NCI-H1930 (cell line): ENCODE measurements at places on chromosomes 12 and 14.

GRCh38 chr14:100669011-100669412, 57.7 kb upstream of the DLK1 start:
- DNase-seq, result no peak

- DNase-seq, result peak; percentile 87
Measured at GRCh38 chr12:103495469-103496456, at the start of gene C12orf42. TSS of gene C12orf42 (minus strand) at chr12:103495968. CDS start at chr12:103478426, 17,542 bp downstream.

GRCh38 chr12:57632073-57632957, 686 bp downstream of the B4GALNT1 start:
- peak; percentile 27 for DNase-seq

GRCh38 chr14:92616178-92616577, 102.6 kb downstream of the RIN3 start:
- DNase-seq, result no peak

- DNase-seq, result no peak
Measured at GRCh38 chr14:67610491-67610890, 9.2 kb upstream of the ARG2 start.

DNA sequence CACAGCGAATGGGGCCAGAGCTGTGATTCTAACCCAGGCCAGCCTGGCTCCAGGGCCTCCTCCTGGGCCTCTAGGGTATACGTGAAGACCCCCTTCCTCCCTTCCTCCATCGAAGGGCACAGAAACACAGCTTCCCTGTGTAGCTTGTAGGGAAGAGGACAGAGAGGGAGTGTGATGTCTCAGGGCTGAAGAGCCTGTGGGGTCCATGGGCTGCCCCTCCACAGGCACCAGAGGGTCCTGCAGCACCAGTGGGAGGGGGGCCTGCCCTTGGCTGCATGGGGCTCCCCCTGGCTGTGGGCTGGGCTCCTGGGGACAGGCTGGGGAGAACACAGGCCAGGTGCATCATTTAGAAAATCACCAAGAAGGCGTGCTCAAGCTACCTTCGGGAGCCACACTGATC, 178.5 kb downstream of the CALM1 start:
- DNase-seq, result no peak

DNA sequence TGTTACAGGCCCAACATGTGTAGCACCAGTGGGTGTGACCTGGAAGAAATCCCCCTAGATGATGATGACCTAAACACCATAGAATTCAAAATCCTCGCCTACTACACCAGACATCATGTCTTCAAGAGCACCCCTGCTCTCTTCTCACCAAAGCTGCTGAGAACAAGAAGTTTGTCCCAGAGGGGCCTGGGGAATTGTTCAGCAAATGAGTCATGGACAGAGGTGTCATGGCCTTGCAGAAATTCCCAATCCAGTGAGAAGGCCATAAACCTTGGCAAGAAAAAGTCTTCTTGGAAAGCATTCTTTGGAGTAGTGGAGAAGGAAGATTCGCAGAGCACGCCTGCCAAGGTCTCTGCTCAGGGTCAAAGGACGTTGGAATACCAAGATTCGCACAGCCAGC, 8.6 kb downstream of the BCL2L14 start:
- no peak for DNase-seq

DNA sequence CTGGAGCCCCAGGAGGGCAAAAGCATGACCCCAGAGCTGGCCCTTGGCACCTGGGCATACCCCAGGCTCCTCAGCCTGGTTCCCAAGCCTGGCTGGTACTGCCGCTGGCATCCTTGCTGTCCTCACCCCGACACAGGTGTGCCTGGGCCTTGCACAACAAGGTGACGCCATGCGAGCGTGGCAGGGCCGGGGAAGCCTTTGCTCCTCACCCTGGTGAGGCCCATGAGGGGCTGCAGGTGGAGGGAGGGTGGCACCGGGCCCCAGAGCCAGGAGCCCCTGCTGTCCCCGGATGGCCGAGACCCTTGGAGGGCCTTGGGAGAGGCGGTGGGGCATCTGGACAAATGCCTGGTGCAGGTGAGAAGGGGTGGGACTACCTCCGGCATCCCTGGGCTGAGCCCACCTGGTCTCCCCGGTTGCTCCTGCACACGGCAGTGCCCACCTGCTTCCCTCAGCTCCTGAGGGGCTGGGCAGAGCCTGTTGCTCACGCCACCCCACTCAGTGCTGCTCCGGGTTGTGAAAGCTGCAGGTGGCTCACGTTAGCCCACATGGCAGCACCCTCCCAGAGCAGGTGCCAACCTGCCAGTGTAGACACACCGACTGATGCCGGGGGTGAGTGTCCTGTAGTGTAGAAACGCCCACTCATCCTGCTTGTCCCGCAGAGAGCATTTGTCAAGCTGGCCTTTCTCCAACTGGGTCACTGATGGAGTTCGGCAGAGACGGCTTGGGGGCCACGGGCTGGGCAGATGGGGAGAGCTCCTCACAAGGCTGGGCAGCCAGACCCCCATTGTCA, 24.6 kb upstream of the KIF26A start:
- no peak for DNase-seq

- DNase-seq, result no peak
Measured at GRCh38 chr12:39840422-39840821, 220.8 kb upstream of the ABCD2 start.

DNA sequence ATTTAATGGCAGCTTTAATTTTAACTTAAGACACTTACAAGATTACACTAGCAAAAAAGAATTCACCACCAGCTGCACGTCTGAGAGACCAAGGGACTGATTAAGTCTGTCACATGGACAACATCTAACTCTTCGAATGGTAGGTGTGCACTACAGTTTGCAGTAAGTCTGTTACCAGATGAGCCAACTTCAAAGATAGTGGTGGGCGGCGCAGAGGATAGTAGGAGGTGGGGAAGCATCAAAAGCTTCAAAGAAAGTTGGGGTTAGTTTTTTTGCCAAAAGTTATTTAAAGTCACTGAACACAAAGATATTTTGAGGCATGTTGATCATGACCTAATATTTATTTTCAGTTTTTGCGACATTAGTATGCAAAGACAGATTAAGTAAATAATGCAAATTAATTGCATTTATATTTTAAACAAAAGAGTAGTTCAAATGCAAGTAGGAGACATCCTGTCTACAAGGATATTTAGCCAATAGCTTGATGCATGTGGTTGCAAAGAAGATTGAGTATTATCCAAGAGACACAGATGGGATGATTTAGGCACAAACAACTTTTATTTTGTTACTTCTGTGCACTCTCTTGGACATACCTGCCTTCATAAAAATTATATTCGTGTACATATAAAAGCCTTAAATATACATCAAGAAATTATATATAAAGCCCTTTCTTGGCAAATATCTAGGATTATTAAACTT, 327.7 kb downstream of the BMP4 start:
- no peak for DNase-seq

DNA sequence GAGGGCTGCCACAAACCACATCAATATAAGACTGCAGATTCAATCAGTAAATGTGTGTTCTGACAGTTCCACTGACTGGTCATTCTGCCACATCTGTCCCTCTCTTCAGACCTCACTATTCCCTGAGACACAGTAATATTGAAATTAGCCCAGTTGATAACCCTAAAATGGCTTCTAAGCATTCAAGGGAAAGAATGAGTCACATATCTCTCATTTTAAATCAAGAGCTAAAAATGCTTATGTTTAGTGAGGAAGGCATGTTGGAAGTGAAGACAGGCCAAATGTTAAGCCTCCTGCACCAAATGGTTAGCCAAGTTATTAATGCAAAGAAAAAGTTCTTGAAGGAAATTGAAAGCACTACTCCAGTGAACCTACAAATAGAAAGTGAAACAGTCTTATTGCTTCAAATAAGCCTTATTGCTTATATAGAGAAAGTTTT, 24.5 kb upstream of the KIF21A start:
- no peak for DNase-seq

DNA sequence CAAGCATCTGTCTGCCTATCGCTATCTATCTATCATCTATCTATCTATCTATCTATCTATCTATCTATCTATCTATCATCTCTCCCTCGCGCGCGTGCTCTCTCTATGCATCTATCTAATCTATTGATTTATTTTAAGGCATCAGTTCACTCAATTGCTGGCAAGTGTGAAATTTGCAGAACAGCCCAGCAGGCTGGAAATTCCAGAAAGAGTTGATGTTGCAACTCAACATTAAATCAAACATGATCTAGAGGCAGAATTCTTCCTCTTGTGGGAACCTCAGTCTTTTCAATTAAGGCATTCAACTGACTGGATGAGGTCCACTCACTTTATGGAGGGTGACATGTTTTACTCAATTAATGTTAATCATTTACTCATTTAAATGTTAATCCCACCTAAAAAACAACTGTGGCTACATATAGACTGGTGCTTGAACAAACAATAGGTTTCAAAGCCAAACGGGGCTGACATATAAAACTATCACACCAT, 1210.8 kb downstream of the GALC start:
- no peak for DNase-seq

DNA sequence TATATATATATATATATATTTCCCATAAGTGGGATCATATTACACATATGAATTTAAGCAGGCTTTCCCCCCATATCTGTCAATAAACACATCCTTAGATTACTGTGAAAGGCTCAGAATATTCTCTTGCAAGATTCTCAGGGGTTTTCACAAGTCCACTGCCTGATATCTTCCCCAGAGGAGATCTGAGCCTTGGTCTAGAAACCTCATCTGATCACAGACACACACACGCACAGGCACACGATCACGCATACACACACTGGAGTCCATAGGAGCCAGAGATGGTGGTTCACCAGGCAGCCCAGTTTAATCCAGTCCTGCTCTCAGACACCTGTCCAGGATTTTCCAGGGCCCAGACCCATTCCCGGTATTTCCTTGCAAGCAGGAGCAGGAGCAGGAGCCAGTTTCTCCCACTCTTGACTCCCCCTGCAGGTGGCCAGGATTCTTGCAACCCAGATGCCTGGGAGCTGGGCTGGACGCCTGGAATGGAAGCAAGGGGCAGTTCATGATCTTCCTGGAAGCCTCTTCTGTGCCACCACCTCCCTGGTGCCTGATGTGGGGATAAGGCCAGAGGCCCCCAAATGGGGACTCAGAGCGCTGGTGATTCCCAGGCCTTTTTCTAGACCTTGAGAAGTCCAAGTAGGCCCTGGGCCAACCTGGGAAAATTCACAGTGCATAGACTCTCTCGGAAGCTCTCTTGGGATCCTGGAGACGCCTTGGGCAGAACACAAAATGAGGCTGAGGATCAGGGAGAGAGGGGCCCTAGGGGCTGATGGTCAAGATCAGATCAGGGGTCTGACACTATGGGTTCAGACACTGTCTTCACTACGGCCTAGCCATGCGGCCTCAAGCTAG, 16.5 kb upstream of the KRT78 start:
- DNase-seq, result peak; percentile 20

- DNase-seq, result no peak
Measured at GRCh38 chr12:56872366-56872765, 61.8 kb downstream of the SDR9C7 start.

- DNase-seq, result no peak
Measured at GRCh38 chr14:90297876-90298629, 33.7 kb downstream of the NRDE2 start.

DNA sequence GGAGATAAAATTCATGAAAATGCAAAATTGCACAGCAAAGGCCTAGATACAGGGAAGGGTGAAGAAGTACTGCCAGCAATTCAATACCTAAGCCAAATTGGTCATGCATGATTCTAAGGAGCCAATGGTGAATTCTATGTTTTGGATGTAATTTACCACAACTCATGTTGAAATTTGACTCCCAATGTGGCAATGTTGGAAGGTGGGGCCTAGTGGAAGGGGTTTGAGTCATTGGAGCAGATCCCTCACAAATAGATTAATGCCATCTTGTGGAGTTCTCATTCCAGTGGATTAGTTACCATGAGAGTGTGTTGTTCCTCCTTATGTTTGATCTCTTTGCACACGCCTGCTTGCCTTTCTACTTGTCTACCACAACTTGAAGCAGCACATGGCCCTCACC, 194.0 kb upstream of the ALG10 start:
- DNase-seq, result no peak

DNA sequence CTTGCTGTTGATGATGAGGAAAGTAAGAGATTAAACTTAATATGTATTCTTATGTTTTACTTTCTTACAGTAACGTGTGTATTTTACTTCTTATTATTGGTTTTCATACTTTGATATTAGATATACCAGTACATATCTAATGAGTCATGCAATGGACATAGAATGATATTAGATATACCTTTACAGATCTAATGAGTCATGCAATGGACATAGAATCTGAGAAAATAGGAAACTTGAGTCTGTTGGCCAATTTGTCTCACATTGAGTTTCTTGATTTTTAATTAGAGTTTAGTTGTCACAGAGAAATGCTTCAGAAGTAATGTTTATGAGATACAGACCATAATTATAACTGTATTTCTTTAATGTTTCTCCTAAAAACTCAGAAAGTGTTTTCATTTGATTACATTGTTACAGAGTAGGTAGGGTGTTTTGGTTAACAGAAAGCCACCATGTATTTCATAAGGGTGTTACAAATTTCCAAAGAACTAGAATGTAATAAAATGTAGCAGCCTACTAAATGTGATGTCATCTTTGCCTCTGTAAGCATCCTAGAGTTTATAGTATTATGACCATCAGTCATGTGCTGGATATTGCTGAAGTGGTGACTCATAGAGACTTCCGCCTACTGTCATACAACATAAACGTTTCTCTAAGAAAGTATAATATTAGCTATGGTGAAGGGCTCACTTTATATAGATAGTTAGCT, 3.0 kb downstream of the GAS2L3 start:
- no peak for DNase-seq

GRCh38 chr12:131829791-131830334, 1.7 kb downstream of the MMP17 start:
- DNase-seq, result no peak

- no peak for DNase-seq
Measured at GRCh38 chr12:58314610-58315009, 373.2 kb downstream of the ATP23 start.

DNA sequence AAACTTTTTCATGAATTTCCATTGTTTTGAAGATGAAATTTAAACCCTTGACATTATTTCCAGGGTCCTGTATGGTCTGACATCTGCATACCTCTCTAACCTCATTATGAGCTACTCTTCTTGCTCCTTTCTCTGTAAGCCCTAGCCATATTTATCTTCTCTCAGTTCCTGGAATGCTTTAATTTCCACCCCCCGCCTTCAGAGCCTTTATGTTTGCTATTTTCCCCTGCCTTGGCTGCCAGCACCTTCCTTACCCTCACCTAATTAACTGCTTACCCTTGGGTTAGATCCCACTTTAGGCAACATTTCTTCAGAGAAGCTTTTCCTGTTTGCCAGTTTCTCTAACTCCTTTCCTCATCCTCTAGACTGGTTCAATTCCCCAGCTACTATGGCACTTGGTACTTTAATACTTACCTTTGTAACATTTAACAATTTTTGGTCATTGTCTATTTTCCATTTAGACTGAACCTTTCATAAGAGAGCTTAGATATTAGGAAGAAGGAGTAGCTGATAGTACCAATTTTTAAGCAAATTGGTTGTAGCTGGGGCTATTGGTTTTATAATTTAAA, 6.0 kb downstream of the STYX start:
- DNase-seq, result no peak

DNA sequence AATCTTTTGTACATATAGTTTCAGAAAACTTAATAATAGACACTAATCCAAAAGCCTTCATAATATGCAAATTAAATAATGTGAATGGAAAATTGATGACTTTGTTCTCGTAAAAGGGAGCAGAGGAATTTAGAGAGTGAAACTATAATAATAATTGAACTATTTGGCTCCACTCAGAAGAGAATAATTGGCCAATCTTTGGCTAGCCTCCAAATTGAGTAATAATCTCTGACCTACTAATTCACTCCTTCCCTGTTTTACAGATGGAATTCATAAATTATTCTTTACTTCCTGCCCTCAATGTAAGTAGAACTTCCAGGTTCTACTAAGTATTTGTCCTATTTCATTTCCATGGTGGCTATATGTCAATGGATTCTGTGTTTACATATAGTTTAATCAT, 15.8 kb downstream of the TRIM9 start:
- DNase-seq, result no peak
